Activated T-cell treated with anti-CD3 and anti-CD28 coated beads for 48 hours (primary cell): ENCODE measurements at places on chromosomes 7 and 10.
A peak's percentile ranks its signal among the peaks of the same experiment; 100 is the strongest.

DNA sequence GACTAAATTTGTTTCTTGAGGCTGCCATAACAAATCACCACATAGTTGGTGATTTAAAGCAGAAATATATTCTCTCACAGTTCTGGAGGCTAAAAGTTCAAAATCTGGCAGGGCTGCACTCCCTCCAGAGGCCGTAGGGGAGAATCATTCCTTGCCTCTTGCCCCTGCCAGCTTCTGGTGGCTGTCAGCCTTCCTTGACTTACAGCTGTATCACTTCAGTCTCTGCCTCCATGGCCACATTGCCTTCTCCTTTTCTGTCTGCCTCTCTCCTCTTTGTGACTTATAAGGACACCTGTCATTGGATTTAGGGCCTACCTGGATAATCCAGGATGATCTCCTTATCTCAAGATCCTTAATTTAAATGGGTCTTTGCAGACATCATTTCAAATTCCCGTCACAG is 5.8 kb upstream of the LRRC4 start:
- DNase-seq: no peak

GRCh38 chr10:73888514-73888913 is 14.2 kb upstream of the CAMK2G start:
- DNase-seq: no peak

DNA sequence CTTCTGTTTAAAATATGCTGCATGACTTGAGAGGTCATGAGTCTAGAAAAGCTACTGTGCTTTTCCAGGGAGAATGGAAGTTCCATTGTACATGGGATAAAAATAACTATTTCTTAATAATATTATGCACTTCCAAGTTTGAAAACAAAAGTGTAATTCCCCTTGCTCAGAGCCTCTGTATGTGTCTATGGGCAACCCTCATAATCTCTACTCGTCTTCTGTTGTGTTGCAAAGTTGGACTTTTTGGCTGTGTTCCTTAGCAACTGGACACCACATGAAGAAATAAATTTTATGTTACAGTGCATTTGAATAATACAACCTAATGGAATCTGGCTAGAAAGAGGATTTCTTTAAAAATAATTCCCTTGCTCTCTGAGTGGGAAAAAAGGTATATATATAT is 242.6 kb downstream of the TWIST1 start:
- no peak for DNase-seq

DNA sequence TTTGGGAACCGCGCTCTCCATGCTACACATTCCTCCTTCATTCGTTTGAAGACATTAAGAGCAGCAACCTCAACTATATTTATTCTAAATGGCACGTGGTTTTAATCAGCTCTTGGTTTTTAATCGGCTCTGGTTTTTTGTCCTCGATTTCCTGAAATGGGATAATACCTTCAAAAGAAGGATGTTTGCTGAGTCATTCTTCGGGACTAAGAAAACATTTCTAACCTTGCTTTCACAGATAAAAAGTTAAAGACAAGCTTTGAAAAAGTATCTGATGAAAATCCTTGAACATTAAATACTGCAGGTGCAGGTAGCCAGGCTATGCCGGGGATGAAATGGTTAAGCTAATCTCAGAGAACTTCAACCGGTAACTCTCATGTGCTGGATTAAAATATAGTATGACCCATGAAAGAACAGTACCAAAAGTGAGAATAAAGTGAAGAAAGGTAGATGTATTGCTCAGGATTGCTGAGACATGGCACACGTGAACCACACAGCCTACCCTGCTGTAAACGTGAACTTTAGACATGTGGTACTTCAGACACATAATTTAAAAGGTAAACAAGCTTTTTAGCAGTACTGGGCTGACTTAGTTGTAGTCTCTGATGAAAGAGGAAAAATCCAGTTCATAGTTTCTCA is 89.1 kb downstream of the PTPRN2 start:
- DNase-seq: no peak

GRCh38 chr10:49737474-49738201 is 24.5 kb downstream of the OGDHL start:
- no peak for DNase-seq

GRCh38 chr7:144632724-144633123 is 203.1 kb downstream of the TPK1 start:
- DNase-seq: no peak

- peak; percentile 28 for DNase-seq
Observed at GRCh38 chr10:3192856-3193635, 20.5 kb upstream of the PITRM1 start.

DNA sequence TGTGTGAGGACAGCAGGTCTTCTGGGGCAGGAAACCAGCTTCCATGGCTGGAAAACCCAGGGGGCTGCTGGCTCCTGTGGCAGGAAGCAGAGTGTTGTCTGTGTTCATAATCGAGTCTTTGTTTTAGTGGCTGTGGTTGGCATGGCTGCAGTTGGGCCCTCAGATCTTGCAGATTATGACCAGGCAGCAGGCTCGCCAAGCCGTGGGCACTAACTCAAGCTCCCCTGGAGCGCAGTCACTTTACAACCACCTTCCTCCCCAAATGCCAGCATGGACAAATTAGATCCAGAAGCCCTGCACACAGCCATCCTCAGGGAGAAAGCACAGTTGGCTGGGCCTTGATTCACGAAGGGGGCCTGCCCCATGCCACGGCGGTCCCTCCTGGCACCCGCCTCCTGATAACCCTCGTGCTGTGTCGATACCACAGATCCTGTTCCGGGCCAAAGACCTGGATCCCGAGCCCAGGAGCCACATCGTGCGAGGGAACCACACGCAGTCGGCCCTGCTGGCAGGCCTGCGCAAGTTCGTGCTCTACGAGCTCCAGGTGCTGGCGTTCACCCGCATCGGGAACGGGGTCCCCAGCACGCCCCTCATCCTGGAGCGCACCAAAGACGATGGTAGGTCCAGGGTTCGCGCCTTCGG is 552.5 kb upstream of the FOXK1 start:
- DNase-seq: no peak

- DNase-seq: no peak
Observed at GRCh38 chr10:8064436-8064835, 9.9 kb downstream of the GATA3 start.

DNA sequence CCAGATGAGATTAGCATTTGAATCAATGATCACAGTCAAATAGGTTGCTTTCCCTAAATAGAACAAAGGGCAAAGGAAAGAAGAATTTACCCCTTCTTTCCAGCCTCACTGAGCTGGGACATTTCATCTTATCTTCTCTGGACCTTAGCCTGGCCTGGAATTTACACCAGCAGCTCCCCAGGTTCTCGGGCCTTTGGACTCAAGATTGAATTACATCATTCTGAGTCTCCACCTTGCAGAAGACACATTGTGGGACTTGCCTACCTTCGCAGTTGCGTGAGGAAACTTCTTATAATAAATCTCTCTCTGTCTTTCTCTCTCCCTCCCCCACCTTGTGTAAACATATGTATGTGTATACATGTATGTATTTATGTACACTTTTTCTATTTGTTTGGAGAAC is 732.4 kb downstream of the IPMK start:
- no peak for DNase-seq

DNA sequence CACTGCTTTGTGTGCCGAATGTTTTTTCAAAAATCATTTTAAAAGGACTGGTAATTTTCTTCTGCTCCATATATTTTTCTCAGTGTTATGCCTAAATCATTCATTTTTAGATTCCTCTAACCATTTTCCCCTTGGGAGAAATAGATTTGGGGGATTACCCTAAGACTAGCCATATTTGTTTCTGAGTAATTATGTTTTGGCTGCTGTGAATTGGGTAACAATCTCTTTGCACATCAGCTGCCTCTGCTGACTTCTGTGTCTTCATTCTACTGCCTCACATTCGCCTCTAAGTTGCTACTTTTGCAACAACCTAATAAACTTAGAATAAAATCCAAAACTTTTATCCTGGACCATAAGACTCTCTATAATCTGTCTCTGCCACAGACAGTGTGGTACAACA is 18.5 kb upstream of the MRC1 start:
- no peak for DNase-seq

- DNase-seq: no peak
Observed at GRCh38 chr7:45726883-45727282, 146.0 kb downstream of the CCDC201 start.

DNA sequence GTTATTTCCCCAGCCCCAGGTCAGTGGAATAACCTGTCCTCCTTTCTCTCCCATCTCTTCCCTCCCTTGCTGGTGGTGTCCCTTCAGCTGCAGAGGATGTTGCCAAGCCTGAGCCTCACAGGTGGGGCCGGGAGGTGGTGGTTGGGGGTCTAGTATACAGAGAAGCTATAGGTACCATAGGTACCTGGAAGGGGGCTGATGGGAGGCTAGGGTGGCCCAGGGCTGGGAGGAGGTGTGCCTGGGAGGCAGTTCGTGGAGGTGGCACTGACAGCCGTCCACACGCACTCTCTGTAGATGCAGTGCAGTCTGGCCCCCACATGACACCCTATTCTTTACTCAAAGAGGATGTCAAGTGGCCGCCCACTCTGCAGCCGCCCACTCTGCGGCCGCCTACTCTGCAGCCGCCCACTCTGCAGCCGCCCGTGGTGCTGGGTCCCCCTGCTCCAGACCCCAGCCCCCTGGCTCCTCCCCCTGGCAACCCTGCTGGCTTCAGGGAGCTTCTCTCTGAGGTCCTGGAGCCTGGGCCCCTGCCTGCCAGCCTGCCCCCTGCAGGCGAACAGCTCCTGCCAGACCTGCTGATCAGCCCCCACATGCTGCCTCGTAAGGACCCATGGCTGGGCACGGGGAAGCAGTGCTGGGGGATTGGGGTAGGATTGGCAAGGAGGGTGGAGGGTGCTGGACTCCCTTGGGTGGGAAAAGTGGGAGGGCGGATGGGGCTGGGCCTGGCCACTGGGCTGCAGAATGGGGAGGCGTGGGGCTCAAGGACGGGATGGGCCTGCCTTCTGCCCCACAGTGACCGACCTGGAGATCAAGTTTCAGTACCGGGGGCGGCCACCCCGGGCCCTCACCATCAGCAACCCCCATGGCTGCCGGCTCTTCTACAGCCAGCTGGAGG is 9.5 kb downstream of the IRF5 start:
- DNase-seq: no peak

DNA sequence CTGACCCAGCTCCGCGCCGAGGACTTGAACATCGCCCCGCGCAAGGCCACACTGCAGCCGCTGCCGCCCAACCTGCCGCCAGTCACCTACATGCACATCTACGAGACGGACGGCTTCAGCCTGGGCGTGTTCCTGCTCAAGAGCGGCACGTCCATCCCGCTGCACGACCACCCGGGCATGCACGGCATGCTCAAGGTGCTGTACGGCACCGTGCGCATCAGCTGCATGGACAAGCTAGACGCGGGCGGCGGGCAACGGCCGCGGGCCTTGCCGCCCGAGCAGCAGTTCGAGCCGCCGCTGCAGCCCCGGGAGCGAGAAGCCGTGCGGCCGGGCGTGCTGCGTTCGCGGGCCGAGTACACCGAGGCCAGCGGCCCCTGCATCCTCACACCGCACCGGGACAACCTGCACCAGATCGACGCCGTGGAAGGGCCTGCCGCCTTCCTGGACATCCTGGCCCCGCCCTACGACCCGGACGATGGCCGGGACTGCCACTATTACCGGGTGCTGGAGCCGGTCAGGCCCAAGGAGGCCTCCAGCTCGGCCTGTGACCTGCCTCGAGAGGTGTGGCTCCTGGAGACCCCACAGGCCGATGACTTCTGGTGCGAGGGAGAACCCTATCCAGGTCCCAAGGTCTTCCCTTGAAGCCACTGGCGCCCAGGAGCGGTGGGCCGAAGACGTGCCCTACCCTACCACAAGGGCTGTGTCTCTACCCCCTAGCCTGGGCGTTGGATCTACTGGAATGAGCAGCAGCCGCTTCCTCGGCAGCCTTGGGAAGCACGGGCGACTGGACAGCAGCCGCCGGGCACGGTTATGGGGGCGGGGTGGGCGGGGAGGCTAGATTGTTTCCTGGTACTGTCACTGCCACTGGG is 945 bp downstream of the ADO start:
- no peak for DNase-seq

DNA sequence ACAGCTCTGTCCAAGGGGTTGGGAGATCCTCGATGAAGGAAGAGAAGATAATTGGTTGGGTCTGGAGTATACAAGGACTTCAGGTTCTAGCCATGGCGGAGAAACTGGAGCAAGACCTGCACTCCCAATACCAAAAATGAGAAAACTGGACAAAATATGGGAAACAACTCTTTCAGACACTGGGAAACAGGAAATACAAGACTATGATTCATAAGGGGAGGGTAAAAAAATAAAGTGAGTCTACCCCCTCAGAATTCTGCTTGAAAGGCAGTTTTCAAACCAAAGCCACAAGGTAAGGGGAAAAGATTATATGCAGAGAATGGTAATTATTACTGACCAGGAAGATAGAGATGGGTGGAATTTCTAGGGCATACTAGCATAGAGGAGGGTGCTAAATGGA is 10.2 kb upstream of the SEC61G start:
- no peak for DNase-seq

DNA sequence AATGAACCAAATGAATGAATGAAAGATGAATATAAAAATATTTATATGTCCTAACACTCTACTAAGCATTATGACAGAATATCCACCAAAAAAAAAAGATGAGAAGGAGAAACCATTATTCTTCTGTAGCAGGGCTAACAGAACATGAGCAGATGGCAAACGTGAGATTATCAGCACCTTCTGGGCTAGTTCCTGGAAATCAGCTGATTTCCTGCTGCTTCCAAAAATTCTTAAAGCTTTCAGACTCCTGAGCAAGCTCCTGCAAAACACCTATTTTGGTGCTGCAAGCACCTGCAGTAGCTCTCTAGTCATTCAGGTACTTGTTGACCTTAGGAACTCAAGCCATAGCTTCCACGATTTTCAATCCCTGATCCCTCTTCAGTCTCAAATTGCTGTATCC is 51.8 kb downstream of the NPSR1 start:
- DNase-seq: no peak

GRCh38 chr10:2980791-2981360 is 86.5 kb upstream of the PFKP start:
- no peak for DNase-seq

GRCh38 chr7:151686826-151687225 is 167.1 kb upstream of the RHEB start:
- DNase-seq: no peak

DNA sequence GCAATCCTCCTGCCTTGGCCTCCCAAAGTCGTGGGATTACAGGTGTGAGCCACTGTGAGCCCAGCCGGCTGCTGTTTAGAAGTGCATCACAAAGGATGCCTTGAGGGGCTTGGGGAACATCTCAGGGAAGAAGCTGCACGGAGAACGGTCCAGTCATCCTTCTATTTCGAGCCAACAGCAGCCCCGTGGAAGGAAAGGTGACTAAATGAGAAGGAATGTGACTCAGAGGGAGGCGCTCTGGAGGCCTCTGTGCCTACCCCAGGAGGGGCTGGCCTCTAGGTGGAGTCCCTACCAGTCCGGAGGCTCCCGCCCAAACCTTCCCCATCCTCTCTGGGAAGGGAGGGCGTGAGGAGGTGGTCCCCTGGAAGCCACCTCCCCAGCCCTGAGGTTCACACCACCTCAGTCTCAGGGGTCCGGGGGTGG is 76.2 kb downstream of the CTBP2 start:
- DNase-seq: no peak
